ENCODE measurements at places on chromosomes 11 and 22.

DNA sequence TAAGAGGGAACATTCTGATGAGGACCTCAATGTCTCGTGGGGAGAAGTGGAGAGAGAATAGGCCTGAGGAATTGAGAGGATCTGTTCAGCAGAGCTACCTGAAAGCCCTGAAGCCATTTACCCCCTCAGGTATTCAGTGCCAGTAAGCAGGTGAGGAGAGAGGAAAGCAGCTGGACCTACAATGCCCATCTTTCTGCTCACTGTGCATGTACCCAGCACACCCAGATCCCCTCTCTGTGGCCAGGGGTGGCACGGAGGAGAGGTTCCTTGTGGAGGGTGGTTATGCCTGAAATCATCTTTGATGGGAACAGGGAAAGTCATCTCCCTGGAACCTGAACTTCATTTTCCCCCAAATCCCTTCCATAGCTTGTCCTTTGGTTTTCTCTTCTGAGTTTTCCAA is 277.8 kb upstream of the B3GAT1 start:
- DNase-seq = no peak

DNA sequence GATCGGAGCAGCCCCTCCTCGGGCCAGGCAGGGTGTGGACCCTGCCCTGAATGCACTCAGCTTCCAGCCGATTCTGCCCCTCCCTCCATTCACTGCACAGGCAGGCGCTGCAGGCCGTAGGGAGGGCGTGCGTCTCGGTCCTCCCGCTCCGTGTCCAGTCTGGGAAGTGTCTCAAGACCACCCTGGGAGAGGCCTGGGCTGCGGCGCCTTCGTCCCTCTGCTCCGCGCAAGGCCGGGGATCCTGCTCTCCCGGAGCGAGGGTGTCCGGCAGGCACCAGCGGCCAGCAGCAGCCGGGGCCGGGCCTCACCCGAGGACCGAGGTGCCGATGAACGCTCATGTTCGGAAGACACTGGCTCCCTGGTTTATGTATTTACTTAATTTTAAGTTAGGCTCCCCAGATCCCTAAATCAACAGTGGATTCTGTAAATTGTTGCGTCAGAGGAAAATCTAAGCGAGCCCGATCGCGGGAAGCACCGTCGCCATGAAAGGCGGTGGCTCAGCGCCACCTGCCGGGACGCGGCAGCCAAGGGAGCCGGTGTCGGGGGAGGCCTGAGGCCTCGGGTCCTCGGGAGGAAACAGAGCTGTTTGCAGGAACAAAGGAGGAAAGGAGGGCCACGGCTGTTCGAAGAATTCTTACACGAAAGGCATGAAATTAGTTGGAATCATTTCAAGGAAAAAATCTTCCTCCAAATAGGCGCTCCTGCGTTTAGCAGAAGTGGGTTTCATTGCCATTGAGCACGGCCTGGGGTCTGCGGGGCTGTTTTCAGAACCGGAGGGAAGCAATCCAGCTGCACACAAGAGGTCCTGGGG is 195.3 kb downstream of the BRD1 start:
- DNase-seq = no peak

GRCh38 chr11:16603890-16604793 is 134.3 kb upstream of the C11orf58 start:
- no peak for DNase-seq

DNA sequence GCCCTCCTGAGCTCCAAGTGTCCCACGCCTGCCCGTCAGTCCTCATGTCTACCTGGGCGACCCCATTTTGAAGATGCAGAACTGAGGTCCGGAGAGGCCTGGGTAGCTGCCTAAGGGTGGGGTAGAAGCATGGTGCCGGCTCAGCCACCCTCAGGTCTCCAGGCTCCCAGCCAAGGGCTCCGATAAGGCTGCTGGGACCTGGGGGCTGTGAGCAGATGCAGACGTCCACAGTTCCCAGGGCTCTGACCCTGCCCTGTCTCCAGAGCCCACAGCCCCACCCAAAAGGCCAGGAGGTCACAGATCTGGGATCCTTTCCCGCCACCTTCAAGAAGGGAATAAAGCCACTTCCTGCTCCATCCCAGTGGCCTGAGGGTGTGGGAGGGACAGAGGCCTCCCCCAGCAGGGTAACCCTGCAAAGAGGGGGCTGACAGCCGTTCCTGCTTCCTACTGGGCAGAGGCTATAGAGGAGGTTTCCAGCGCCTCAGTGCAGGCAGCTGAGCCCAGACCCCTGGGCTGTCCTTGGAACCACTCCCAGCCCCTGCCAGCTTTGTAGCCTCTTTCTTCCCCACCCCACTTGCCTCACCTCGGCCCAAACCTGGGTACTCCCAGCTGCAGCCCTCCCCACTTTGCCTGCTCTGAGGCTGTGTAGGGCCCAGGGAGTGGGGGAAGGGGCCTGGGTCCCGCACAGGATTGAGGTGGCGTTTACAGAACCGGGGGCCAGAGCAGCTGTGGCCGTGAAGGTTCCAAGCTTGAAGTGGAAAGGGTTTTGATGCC is 85.5 kb downstream of the CDKN1C start:
- DNase-seq = no peak

GRCh38 chr11:73196576-73196975 is 21.5 kb upstream of the P2RY2 start:
- DNase-seq = no peak

- no peak for DNase-seq
Observed at GRCh38 chr11:30919389-30920152, 333.4 kb upstream of the MPPED2 start.

DNA sequence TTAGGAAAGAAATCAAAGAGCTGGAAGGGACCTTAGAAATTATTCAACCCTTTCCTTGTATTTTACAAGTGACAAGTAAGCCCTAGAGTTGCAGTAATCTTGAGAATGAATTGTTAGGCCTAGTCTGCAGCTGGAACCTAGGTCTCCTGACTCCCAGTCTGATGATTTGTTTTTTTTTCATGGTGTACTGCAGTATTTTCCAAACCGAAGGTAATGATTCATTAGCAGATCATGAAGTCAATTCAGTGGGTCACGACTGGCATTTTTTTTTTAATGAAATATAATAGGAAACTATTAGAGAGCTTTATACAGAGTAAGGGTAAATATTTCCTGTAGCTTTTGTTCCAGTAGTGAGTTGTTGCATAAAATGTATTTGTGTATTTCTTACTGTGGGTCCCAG is 42.8 kb downstream of the EXT2 start:
- no peak for DNase-seq

- DNase-seq = no peak
Observed at GRCh38 chr22:50176850-50177536, 6.5 kb downstream of the PANX2 start.

DNA sequence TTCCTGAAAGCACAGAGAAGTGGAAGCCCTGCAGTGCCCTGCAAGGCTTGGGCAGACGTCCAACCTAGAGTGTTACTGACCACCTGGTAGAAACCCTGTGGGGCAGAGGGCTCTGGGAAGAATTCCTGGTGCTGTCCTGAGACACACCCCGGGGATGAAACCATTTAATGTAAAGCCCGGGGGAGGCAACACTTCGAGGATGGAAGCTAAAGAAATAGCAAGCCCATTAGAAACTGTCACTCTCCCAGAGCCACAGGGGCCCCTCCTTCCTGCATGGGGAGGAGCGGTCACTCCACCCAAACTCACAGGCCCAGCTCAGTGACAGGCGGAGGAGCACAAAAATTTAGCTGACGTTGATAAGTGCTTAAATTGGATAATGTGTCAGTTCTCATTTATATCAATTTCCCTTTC is 57.6 kb downstream of the NRXN2 start:
- no peak for DNase-seq

GRCh38 chr22:20909543-20910303 is 7.5 kb upstream of the CRKL start:
- DNase-seq = no peak

DNA sequence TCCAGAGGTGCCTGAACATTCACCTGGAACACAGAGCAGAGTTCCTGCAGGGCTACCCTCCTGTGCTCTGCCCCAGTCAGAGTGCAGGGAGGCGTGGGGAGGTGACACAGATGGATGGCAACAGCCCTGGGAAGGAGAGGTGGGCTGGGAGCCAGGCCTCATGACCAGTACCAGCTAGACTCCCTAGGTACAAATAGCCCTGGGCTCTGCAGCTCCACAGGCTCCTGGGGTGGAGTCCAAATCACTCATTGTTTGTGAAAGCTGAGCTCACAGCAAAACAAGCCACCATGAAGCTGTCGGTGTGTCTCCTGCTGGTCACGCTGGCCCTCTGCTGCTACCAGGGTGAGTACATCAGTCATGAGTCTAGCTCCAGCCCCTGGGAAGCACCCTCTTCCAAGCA is at the start of gene SCGB1D2:
Gene SCGB1D2 (plus strand): TSS at position 219 of the 400 bp plus-strand sequence. CDS start 69 bp downstream, at position 288.
- DNase-seq = no peak

GRCh38 chr11:64327993-64328392 is 10.1 kb downstream of the PRDX5 start:
- DNase-seq = no peak

GRCh38 chr11:95074792-95075563 is 8.3 kb downstream of the SRSF8 start:
- no peak for DNase-seq

GRCh38 chr11:2863276-2863618 is 22.3 kb downstream of the CDKN1C start:
- no peak for DNase-seq

- DNase-seq = no peak
Observed at GRCh38 chr11:77732143-77732542, 88.4 kb downstream of the RSF1 start.

DNA sequence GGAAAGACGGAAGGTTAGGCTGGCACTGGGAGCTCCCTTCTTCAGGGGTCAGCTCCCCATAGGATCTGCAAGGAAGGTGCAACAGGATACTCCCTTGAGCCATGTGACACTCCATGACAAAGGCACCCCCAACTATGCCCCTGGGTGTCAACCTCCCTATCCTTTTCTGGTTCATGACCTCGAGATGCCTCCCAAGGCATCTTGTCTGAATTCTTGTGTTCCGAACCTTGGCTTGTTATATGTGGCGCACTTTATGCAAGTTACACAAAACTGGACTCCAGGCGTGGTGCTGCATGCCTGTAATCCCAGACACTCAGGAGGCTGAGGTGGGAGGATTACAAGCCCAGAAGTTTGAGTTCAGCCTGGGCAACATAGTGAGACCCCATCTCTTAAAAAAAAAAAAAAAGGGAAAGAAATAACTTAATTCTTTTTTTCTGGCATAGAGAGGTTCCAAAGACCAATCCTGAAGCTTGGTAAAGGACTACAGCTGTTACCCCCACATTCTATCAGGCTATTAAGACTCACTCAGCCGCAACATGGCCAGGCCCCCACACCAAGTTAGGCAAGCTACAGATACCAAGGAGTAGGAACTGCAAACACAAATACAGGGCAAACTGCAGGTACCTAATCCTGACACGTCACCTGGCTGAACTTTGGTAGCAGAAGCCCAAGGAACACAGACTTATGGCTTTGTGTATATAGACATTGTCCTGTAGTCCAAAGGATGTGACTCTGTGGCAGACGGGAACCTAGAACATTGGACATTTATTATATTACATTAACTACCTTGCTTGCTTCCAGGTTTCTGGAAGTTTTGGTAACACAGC is 1.4 kb downstream of the C11orf24 start:
- no peak for DNase-seq

- no peak for DNase-seq
Observed at GRCh38 chr11:85989746-85990145, 79.1 kb downstream of the PICALM start.

GRCh38 chr22:20783844-20784723 is 10.2 kb downstream of the SERPIND1 start:
- DNase-seq = peak; percentile 24

DNA sequence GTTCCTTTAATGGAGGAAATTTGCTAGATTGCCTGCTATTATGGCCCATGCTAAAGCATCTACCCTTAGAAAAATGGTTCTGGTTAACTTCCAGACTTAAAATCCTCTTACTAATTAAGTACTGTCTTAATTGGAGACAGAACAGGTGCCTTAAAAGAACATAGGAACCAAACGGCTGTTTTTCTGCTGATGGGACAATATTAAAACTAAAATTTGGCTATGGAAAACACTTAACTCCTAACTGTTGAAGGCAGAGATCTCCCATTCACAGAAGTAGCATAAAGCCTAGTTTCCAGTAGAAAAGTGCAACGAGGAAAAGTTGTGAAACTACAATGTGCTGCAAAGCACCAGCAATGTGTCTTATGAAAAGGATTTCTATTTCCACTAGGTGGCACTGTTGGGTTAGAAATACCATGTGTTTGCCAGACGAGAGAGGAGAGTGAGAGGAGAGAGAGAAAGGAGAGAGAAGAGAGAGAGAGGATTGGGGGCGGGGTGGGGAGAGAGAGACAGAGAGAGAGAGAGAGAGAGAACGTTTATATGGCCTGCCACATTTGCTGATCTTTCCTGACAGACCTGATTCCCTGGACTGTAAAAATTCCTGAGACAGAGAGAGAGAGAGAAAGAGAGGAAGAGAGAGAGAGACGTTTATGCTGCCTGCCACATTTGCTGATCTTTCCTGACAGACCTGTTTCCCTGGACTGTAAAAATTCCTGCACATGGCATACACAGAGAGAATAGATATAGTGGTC is 51.5 kb downstream of the FAM181B start:
- DNase-seq = no peak

DNA sequence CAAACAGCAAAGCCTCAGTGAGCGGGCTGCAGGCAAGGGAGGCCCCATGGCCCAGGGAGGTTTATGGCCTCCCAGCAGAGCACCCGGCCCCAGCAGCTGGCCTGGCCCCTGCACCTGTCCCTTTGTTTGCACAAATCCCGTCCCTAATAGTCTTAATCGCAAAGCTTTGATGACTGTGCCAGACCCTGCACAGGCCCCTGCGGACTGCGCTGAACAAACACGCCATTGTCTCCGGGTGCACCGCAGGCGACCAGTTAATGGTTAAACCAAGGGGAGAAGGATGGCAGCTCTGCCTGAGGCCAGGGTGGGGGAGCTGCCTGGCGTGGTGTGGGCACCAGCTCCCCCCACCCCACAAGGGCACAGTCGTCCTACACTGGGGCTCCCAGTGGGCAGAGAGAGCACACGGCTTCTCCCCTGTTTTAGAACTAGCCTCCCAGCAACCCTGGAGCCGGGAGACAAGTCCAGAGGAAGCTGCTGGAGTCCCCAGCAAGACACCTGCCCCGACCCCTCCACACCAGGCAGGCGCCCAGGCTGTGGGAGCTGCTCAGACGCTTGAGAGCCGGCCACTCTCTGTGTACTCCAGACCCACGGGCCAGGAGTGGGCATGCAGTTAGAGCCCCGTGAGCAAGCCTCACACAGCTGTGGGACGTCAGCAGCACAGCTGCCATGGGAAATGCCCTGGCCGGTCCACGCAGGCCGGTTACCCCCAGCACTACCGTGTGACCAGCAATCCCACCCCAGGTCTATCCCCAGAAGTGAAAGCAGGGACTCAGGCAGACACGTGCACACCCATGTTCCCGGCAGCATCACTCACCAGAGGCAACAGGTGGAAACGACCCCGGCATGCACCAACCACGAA is 39.7 kb upstream of the TH start:
- no peak for DNase-seq

GRCh38 chr11:3094223-3094824 is 37.1 kb upstream of the CARS1 start:
- DNase-seq = no peak

- DNase-seq = no peak
Observed at GRCh38 chr11:6504166-6504565, 7.1 kb downstream of the DNHD1 start.

DNA sequence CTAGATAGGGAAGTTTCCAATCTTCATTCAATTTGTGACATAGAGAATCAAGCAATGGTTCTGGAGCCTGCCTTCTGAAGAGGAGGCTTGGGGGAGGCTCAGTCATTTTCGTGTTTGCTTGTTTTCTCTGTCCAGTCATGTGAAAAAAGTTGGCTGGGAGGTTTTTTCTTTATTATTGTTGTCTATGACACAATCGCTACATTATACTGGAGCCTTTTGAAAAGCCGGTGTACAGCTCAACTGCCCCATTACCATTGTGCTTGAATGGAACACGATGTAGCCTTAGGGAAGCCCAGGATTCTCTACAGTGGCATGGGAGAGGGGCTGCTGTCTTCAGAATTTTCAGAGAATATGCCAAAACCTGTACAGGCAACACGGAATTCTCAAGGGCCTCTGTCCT is 57.9 kb upstream of the NCAM1 start:
- DNase-seq = no peak

Measured in activated CD4-positive, alpha-beta T cell treated with anti-CD3 and anti-CD28 coated beads for 4 hours (primary cell).